Posterior cingulate gyrus (tissue), 11 donors: ENCODE measurements at places on chromosomes 3 and 15.
A peak's percentile ranks its signal among the peaks of the same experiment; 100 is the strongest.

DNA sequence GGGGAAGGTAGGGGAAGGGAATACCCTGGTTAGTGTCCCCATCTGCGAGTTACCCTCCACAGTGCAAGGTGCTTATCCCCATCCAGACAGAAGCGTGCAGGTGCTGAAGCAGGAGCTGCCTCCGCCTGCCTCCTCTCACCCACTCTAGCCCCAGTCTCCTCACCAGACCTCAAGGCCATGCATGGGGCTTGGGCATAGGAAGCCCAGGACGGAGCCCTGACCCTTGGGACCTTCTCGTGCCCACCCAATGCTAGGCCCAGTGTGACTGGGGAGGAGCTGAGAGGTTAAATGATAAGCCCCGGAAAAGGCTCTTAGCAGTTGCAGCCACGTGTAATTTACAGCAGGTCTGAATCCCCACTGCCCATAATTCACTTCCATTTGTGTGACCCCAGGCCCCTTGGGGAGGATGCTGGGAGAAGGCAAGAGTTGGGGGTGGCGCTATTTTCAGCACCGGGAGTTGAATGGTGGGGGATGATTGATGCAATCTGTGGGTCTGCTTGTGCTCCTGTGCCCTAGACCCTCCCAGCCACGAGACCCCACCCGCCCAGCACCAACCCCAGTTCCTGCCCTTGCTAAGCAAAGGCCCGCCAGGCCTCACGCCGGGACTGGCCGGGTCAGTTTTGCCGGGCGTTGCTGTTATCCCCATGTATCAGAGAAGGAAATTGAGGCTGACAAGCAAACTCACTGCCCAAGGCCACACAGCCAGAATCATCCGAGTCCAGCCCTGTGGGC lies 14.5 kb upstream of the PLXND1 start:
- DNase-seq, result no peak

- DNase-seq, result no peak
Observed at GRCh38 chr3:67048715-67049074, 50.6 kb downstream of the KBTBD8 start.

GRCh38 chr3:155991847-155992246 lies 121.4 kb downstream of the GMPS start:
- no peak for DNase-seq

DNA sequence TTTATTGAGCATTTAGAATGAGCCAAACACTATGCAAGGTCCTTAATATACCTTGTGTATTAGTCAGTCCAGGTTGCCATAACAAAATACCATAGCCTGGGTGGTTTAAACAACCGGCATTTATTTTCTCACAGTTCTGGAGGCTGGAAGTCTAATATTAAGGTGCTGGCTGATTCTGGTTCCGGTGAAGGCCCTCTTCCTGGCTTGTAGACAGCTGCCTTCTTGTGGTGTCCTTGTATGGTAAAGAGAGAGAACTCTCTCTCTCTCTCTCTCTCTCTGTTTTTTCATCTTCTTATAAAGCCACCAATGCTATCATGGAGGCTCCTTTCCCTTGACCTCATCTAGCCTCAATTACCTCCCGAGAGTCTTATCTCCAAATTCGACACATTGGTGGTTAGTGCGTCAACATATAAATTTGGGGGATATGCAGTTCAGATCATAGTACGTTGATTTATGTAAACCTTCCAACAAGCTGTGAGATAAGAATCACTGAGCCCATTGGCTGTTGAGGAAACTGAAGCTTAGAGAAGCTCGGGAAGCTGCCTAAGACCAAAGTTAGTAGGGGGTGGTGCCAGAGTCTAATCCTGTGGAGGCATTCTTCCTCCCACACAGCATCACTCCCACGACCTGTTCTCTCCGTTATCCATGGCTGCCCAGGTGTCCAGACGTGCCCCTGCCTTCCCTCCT lies 298.0 kb upstream of the PROK2 start:
- DNase-seq, result no peak

- DNase-seq, result no peak
Observed at GRCh38 chr3:133910422-133910821, 14.7 kb upstream of the RAB6B start.

GRCh38 chr15:43390723-43391122 lies 19.8 kb downstream of the TUBGCP4 start:
- DNase-seq, result no peak

GRCh38 chr15:83356501-83357399 lies 72.3 kb upstream of the BNC1 start:
- no peak for DNase-seq

- DNase-seq, result no peak
Observed at GRCh38 chr15:67805666-67806516, 19.4 kb upstream of the SKOR1 start.

DNA sequence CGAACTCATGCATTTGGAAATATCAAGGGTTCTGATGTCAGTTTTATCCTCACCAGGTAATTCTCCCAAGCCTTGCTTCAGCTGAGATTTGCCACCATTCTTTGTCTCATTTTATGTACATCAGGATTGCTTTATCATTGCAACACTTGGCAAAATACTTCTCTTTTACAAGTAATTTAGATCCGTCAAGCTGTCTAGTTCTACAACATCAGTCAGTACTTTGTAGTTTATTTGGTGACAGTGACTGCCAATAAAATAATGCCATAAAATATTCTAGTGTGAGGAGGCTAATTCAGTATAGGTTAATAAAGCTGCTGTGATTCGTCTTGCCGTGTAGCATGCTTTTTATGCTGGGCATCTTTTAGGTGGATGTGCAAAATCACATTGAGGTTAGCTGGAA lies 565.3 kb upstream of the SGO1 start:
- DNase-seq, result no peak

DNA sequence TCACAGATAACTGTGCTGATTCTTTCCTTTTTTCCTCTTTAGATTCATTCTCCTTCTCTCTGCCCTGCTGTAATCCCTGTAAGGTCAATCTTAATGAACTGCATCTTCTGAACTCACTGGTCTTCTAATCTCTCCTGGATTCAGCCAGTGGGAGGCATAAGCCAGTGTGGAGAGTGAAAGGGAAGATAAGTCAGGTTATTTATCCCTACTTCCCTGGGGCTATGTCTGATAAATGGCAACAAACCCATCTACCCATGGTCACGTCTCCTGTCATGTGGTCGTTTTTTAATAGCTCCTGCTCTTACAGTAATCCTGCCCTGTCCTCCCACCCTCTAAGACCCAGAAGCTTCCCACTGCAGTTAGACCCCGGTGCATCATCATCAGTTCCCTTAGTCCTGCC lies 199.6 kb upstream of the NAALADL2 start:
- no peak for DNase-seq

DNA sequence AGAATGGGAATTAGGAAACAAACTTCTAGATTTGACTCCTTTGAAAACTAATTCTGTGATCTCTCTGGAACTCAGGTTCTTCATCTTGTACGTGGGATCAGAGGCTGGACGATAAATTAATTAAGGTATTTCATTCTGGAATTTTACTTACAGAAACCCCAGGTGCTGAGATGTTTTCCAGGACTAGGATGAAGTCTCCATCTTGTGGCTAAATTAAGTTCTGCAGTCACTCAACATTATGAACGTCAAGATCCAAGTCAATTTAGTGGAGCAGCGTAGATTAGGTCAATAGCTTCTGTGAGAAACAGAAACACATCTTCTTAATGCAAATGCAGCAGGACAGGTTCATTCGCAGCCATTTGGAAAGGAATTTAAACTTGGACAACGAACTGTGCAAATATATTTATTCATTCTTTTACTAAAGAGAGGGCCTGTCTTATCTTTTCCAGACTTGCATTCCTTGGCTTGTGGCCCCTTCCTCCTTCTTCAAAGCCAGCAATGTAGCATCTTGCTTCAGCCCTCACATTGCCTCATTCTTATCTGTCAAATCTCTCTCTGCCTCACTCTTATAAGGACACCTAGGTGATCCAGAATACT lies 26.7 kb upstream of the TMC3 start:
- DNase-seq, result no peak

DNA sequence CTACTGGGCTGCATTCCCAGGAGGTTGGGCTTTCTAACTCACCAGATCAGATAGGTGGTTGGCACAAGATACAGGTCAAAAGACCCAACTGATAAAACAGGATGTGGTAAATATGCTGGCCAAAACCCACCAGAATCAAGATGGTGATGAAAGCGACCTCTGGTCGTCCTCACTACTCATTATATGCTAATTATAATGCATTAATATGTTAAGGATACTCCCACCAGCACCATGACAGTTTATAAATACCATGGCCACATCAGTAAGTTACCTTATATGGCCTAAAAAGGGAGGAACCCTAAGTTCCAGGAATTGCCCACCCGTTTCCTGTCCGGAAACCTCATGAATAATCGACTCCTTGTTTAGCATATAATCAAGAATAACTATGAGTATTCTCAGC lies 31.6 kb downstream of the CFAP44 start:
- DNase-seq, result no peak

GRCh38 chr3:2578560-2578959 lies 479.9 kb downstream of the CNTN4 start:
- DNase-seq, result no peak

DNA sequence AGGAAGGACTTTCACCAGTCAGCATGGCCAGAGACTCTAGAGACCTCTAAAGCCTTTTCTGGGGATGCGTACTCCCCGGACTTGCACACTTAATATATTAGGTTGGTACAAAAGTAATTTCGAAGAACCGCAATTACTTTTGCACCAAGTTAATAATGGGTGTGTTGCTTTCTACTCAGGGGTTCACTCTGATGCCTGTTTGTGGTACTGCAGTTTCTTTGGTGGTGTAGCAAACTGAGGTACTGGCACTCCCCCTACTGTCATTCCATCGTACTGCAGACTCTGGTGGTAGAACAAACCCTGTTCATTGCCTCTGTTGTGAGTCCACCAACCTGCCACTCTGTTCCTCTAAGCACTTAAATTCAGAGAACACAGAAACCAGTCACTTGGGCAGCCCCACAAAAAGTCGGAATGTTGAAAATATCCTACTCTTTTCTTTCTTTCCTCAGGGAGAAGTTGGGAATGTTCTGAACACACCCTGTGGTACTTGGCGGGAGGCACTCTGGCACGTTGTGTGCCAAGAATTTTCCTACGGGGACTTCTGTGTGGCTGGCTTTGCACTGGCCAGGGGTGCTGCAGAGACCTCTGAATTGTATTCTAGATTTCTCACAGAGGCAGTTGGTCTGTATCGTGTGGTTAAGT lies 46.3 kb downstream of the GABRG3 start:
- DNase-seq, result peak; percentile 87

- no peak for DNase-seq
Observed at GRCh38 chr3:192607798-192608197, 119.5 kb downstream of the FGF12 start.

- DNase-seq, result no peak
Observed at GRCh38 chr15:82133251-82133650, 87.4 kb upstream of the MEX3B start.
